ENCODE measurements at places on chromosomes 12 and 14.
A peak's percentile ranks its signal among the peaks of the same experiment; 100 is the strongest.

- DNase-seq = peak; percentile 27
Measured at GRCh38 chr12:67025543-67026114, 243.5 kb upstream of the CAND1 start.

DNA sequence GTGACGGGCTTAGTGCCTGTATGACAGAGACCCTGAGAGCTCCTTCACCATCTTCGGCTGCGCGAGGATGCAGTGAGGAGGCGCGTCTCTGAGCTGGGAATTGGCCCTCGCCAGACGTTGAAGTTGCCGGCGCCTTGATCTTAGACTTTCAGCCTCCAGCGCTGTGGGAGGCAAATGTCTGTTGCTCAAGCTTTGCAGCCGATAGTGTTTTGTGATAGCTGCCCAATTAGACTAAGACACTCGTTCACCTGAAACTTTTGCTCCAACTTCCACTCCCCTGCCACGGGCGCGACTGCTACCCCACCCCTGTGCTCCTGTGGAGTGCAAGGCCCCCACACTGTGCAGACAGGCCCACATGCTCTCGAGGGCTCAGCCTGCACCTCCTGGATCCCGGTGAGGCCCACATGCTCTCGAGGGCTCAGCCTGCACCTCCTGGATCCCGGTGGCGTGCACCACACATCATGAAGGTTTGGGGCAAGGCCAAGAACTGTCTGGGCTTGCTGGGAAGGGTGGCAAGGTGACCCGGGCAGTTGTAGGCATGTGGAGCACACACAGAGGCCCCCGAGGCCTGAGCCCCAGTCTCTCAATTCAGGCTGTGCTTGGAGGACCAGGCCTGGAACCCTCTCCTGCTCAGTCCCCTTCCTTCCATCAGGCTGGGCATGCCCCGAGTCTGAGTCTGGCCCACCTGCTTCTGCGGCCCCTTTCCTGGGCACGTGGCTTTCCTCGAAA lies 324.6 kb downstream of the TMEM121 start:
- DNase-seq = no peak

DNA sequence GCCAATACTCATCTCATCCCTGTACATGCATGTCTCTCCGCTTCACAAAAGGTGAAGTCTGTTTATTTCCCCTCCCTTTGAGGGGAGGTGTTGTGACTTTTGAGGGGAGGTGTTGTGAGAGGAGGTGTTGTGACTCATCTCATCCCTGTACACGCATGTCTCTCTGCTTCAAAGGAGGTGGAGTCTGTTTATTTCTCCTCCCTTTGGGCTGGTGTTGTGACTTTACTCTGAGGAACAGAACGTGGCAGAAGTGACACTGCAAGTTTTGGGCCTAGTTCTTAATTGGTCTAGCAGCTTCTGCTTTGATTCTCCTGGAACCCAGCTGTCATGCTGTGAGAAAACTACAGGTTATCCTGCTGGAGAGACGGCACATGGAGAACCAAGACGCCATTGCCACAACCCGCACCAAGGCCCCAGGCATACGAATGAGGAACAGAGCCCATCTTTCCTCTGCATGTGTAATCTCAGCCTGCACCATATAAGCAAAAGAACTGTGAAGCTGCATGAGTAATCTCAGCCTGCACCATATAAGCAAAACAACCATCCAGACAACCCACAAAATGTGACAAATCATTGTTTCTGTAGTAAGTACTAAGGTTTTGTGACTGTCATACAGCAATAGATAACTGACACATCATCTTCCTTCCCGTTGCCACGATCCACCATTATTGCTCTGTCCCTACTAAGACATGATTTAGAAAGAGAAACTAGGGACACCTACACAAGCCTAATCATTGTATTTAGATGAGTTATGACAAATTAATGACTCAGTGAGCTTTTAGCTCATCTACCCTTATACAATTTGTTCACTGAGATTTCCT lies 30.0 kb downstream of the GALNT4 start:
- no peak for DNase-seq

DNA sequence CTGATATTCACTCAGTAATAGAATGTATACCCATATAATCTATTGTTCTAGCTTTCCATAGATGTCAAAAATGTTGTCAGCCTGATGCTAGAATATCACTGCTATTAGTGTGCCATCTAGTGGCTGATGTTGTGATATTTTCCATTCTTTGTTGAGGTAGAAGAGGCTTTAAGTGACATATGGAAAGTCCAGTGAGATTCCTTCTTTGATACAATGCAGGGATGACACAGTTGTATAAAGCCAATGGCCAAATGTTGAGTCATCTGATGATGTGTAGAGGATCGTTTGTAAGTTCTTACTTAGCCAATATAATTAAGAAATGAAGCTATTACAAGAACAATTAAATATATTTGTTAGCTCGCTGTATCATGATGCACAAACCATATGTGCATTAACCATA lies 58.1 kb upstream of the PCED1B start:
- DNase-seq = peak; percentile 67

DNA sequence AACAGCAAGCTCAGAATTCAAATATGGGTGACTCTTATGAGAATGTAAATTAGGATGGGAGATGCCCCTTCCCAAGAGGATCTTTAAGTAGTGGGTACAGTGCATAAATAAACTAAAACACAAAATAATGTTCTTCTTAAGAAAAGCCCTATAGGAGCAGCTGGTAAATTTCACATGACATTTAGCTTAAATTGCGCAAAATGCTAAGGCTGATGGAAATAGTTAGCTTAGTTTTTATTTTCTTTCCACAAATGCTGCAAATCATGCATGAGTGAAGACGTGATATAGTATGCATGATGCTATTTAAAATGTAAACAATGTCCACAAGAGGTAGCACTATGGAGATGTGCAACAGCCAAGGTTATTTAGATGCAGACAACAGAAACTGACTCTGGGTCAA lies 328.1 kb downstream of the ATP23 start:
- no peak for DNase-seq

- DNase-seq = no peak
Measured at GRCh38 chr12:64007853-64008252, 163.4 kb downstream of the SRGAP1 start.

DNA sequence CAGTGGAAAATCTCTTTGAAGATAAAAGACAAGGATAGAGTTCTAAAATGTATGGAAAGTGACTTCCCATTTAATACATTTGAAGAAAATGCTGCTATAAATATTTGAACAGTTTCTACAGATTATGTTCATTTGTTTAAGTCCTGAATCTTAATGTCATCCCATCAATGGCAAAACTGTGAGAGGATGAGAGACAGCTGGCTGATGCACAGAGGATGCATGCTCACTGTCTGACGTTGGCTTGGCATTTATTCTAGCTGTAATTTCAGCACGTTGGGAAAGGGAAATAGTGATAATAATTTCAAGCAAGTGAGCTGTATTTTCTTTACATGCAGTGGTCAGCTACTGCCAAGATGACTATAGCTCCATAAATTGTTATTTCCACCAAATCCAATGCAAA lies 40.5 kb downstream of the PPFIA2 start:
- no peak for DNase-seq

Measured in NCI-H1092 (cell line).